ENCODE measurements at places on chromosomes 2 and 18.

- no peak for DNase-seq
Measured at GRCh38 chr2:30147715-30148610, 1.2 kb downstream of the YPEL5 start.

- peak; percentile 44 for DNase-seq
Measured at GRCh38 chr2:162840598-162841246, 2.2 kb upstream of the KCNH7 start.

DNA sequence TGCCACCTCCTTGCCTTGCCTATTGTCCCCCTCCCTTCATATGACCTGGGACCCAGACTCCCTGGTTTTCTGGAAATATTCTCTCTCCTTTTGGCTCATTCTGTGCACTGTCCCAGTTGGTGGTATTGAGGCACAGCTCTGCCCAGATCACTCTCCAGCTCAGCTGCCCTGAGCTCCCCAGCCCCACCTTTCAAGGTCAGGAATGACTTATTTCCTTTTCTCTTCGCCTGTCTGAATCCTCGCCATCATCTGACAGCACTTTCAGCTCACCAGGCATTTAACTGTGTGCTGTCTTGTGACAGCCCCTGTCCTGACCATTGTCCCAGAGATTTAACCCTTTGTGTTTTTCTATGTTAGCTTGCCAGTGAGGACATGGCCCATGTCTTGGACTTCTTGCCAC lies 133.0 kb downstream of the MSH2 start:
- DNase-seq: no peak

GRCh38 chr2:195570329-195570728 lies 86.7 kb upstream of the SLC39A10 start:
- no peak for DNase-seq

DNA sequence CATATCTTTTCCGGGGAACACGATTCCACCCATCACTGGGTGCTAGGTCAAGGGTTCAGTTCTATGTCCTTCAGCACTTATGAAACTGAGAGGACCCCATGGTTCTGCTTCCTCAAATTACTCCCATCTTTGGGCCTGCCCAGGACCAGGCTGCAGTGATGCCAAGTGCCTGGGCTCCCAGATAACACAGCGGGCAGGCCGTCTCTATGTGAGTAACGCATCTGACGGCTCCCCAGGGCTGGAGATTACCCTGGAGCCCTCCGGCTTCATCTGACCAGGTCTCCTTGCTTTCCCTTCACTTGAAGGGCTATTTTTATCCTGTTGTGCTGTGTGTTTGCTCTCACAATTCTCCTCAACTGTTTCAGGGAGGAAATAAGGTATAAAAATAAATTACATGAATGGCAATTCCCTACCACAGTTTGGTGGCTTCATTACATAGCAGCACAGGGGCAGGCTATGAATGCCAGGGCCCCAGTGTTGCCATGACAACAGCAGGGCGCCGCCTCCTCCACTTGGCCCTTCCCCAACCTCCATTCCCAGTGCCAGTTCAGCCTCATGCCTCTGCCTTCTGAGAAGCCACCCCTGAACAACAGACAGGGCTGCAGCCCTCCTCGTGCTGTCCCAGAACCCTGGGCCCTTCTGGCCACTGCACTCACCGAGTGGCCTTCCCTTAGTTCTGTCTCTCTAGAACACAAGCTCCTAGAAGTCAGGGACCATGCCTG lies 25.4 kb upstream of the TMEM131 start:
- no peak for DNase-seq

DNA sequence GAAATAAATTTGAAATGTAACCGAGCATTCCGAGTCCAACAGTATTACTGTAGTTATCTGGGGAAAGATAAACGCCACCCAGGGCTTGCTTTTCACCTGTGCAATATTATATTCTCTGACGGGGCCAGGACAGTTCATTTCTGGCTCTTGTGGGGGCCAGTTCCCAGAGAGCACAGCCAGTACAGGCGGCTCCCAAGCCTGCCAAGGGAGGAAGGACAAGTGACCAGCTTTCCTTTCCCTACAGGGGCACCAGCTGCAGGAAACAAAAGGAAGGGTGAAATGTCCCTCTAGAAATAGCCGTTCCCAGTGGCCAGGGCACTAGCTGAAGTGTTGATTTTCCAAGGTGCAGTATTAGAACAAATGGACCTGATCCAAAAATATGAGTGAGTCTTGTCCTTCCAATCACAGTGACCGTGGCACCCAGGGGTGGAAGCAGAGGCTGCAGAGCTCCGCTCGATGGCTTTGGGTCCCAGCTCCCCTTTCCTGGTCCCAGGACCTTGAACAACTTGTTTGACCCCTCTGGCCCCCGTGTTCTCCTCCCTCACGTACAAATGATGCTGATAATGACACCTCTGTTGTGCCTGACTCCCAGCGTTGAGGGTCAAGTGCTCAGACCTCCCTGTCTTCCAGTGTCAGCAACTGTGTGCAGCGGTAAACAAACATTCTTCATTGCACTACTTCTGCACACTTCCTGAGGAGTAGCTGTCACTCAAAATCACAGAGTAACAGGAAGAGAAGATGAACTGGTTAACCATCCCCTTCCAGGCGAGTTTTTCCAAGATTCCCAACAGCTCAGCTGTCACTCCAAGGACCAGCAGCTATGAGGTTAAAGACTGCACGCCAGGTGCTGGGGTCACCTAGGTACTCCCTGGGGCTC lies 40.9 kb downstream of the GYPC start:
- DNase-seq: no peak

GRCh38 chr2:30732376-30732775 lies 74.9 kb downstream of the CAPN13 start:
- DNase-seq: no peak

DNA sequence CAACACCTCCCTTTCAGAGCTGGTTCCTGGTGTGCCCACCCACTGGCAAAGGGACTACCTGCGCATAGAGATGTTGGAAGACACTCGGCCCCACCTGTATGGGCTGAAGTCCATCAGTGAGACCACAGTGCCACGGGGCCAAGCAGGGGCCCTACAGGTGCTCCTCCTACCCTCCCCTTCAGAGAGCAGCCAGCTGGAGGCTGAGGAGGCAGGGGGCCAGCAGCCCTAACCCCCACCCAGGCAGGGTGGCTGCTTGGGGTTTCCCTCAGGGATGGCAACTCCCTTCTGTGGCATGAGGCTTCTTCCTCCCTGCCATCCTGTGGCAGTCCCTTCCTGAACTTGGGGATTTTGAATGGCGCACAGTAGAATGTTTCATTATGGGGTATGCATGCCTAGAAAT lies 125.3 kb downstream of the NCK2 start:
- no peak for DNase-seq

DNA sequence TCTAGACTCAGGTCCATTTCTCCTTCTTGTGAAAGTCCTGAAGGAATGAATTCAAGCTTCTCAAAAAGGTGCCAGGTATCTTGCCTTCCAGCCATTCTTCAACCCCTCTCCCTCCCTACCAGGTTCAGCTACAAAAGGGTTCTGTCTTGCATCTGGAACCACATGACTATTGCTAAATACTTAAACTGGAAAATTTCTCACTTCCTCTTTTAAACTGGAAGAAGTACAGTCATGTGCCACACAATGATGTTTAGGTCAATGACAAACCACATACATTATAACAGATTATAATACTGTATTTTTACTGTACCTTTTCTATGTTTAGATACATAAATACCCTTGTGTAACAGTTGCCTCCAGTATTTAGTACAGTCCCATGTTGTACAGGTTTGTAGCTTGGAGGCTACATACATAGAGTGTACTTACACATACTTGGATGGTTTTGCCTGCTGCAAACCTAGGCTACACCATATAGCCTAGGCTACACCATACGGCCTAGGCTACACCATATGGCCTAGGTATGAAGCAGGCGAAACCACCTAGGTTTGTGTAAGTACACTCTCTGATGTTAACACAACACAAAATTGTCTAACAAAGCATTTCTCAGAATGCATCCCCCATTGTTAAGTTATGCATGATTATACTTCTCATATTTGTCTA lies 142.0 kb upstream of the DNMT3A start:
- no peak for DNase-seq

All from epithelial cell of prostate (primary cell).